ENCODE measurements at places on chromosomes 4 and X. TPM values are rescaled to one million over a fixed set of nuclear protein-coding genes. Genes with fewer than 3 reads are reported as not detected.

Gene SOWAHB
- 1.9 TPM for total RNA-seq

Gene BEX1
- total RNA-seq: 12.1 TPM

Gene ENAM
- 0.83 TPM for total RNA-seq

Gene CT83
- total RNA-seq: not detected

Gene CCKAR
- not detected for total RNA-seq

Gene TCEAL6
- 13.6 TPM for total RNA-seq

Gene PROM1
- 1.8 TPM for total RNA-seq

Gene F11
- total RNA-seq: 0.48 TPM

Gene CDS1
- 0.59 TPM for total RNA-seq

Gene DCAF4L1
- total RNA-seq: not detected

Gene MAGEA10
- not detected for total RNA-seq

Gene MMRN1
- total RNA-seq: 189 TPM

Gene MAMLD1
- total RNA-seq: 0.77 TPM

Gene UCP1
- not detected for total RNA-seq

Gene PNMA6F
- not detected for total RNA-seq

Gene CPZ
- 0.29 TPM for total RNA-seq

Gene PSMD10
- 35.7 TPM for total RNA-seq

- DNase-seq: no peak
These were observed 45.7 kb downstream of the ELF2 start for GRCh38 chr4:139131209-139131870.

DNA sequence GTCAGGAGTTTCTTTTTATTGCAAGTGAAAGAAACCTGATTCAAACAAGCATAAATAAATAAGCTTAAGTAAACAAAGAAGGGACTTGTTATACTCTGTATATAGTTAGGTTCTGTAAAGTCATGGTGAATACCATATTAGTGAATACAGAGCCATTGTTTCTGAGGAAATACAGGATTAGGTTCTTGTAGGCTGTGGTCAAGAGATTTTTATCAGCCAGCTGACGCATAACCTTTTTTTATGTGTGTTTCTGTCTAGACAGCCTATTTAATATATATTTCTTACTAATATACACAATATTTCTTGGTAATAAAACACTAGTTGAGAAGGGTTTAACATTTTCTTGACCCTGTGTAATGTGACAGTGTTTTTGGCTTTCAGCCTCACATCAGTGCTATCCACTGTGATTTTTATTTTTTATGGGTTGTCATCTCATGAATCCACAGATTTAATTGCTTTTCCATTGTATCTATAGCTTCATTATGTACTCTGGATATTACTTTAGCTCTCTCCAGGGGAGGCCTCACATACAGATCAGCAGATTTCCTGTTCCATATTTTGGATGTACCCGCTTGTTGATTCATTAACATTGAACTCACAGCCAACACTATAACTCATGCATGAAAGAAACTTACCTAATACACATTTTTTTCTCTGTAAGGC is 8.0 kb downstream of the HERC3 start:
- no peak for DNase-seq

DNA sequence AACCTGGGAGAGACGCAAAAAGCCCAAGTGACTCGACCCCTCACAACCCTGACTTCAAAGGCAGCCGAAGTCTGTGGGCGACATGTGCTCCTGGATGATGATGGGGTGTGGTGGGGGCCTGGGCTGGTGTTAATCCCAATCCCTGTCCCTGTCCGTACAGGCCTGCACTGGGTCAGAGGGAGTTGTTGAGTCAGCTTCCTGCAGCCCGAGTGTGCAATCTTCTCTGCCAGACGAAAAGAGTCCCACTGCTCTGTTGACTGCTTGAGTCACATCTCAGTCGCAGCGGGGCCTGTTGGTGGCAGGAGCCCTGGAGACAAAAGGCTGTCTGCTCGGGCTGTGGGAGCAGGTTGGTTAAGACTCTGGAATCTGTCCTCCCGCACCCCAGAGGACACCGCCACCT is 10.3 kb downstream of the FAM3A start:
- DNase-seq: no peak

GRCh38 chr4:156132196-156132595 is 178.5 kb upstream of the CTSO start:
- DNase-seq: no peak

DNA sequence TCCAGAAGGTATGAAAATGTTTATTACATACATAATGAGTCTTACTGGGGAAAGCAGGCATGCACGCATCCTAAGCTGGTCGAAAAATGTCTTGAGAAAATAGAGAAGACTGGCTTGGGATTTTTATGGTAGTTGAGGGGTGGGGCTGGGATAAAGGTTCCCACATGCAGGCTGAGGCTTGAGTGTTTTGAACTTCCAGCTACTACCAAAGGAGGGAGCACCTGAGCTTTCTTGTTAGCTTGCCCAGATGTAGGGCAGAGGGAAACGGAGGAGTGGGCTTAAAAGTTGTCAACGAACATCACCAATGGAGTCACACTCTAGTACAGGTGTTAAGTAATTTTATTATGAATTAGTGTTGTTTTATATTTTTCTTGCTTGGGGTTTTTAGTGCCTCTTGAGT is 39.6 kb upstream of the SRPX start:
- DNase-seq: no peak

DNA sequence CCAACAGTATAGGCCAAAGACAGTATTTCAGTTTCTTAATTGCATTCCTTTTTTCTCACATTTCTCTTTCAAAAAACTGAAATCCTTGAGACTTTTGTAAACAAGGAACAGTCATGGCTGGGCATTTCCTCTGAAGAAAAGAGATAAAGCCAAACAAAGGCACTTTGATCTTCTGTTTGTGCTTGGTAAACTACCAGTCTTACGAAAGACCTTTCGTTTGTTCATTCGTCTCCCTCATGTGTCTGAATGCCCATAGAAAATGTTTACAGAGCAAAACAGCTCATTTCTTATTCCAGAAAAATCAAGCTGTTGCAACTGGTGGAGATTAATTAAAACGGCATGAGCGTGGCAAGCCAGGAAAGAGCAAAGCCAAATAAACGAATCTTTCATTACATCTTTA is 178.0 kb downstream of the GASK1B start:
- no peak for DNase-seq

DNA sequence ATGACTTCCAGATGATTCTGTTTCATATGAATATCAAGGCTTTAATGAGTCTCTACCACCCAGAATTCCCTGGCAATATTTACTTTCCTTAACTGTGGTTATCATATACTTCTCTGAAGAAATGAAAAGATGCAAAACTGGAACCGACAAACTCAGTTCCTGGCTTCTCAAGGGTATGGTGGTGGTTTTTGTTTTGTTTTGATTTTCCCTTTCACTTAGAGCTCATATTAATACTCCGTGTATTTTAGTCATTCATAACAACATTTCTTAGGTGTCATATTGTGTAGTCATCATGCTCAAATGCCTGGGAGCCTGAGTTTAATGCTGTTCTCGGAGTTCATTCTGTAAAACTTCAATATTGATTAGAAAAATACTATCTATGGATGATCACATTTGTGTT is 665 bp downstream of the TRPC5OS start:
- DNase-seq: no peak

- DNase-seq: no peak
These were observed 559 bp upstream of the FAM47E start for GRCh38 chr4:76250962-76251361.

GRCh38 chr4:5409237-5409636 is 299.1 kb downstream of the EVC2 start:
- no peak for DNase-seq

GRCh38 chr4:183599690-183600089 is 59.3 kb downstream of the RWDD4 start:
- DNase-seq: no peak

DNA sequence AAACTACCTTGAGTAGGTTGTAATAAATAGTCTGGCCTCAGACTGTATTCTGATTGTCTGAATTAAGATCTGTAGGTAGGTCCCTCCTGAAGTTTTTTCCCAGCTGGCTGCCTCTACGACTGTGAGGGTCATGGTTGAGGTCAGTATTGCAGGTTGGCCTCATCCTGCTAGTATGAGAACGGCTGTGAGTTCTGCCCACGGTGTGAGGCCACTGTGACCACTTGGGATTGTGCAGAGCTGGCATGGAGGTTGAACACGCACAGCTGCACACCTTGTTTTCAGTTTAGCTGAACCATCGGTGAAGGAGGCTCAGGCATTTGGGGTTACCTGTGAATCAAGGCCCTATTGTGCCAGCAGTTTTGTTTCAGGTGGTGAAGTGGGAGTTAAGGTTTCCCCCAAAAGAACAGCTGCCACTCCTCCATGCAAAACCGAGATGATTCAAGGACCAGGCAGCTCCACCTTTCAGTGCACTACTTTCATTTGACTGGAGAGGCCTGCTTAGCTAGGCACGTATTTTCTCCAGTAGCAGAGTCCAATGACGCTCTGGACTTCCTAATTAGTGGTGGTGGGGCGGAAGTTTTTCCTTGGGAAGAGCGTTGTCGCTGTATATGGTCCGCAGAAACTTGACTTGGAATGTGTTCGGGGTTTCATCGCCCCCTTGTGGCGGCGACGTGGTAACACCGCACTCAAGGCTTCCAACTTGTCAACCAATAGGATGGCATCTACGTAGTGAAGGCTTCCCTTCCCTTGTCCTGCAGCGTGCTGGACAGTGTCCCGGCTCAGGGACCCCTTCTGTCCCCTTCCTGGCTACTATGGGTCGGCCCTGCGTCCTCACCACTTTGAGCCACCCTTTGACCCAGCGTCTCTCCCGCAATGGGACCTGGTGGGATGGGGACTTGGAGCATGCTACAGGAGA is 13.8 kb downstream of the CMC4 start:
- peak; percentile 52 for DNase-seq

- DNase-seq: peak; percentile 73
These were observed 3.2 kb upstream of the RS1 start for GRCh38 chrX:18674788-18675735.

- peak; percentile 26 for DNase-seq
These were observed 189.5 kb upstream of the TAPT1 start for GRCh38 chr4:16415751-16416150.

GRCh38 chr4:112888622-112889021 is 160.8 kb upstream of the ANK2 start:
- DNase-seq: no peak

- DNase-seq: no peak
These were observed 175.2 kb upstream of the TET2 start for GRCh38 chr4:104971462-104971861.

GRCh38 chr4:35697210-35697736 is 547.0 kb downstream of the ARAP2 start:
- DNase-seq: no peak

GRCh38 chr4:186651624-186652023 is 72.0 kb downstream of the FAT1 start:
- DNase-seq: no peak

- DNase-seq: no peak
These were observed 160.9 kb downstream of the CBR4 start for GRCh38 chr4:168849030-168849675.

DNA sequence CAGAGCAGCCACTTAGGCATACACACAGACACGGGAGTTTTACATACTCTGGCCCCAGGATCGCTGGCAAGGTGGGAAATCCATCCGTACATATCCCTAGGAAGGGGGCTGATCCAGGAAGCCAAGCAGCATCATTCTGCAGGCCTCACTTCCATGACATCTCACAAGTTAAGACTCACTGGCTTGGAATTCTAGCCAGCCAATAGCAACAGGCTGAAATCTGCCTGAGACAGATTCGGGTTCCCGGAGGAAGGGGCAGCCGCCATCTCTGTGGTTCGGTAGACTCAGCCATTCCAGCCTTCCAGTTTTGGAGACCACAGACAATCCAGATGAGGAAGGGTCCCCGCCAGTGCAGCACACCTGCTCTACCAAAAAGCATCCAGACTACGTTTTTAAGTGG is 31.3 kb downstream of the SOWAHB start:
- no peak for DNase-seq

DNA sequence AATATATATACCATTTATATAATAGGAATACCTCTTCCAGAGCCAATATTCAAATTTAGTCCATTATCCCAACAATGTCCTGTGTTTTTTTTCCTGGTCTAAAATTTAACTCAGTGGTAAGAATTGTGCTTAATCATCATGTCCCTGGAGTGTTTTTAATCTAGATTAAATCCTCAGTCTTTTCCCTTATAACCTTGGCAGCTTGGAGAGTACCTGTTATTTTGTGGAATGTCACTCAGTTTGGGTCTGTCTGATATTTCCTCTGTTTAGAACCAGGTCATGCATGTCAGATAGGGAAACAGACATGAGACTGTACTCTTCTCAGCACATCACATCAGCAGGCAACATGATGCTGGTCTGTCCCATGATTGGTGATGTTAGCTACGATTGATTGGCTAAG is 96.6 kb downstream of the HPGD start:
- no peak for DNase-seq

- DNase-seq: no peak
These were observed 517.2 kb upstream of the ADGRL3 start for GRCh38 chr4:60682901-60683300.

DNA sequence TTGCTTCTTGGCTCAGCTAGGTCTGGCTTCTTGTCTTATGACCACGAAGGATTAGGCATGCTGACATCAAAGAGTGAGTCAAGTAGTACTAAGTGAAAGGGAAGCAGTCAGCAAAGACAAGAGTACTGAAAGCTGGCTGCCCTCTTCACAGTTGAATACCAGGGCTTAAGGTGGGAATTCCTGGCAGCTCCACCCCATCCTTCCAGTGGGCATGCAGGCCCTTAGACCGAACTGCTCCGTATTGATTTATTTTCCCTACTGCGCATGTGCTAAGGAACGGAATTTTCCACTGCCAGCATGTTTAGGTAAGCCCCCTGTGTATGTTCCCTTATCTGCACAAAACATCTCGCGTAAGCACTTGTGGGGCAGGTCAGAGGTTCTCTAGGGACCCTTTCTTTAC is 2320.1 kb downstream of the ARAP2 start:
- no peak for DNase-seq

- DNase-seq: no peak
These were observed 264.0 kb upstream of the SLIT2 start for GRCh38 chr4:19987746-19988145.

- DNase-seq: no peak
These were observed 358.6 kb downstream of the GPM6A start for GRCh38 chr4:175453456-175453855.

DNA sequence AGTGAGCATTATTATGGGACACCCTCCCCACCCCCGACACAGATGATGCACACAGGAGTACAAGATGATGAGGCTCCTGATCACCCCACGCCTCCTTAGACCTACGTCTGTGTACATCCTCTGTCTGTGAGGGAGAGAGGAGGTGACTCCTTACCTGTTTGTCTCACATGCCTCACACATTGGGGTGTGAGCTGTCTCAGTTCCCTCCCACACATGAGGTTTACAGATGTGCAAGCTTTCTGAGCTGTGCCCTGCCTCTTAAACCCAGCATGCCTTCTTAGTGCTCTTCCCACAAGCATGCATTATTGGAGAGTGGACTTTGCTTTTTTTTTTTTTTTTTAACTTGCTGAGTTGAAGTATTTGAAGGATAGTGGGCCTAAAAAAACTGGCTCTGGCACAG is 76.7 kb downstream of the CLCN5 start:
- no peak for DNase-seq

GRCh38 chr4:67615119-67615518 is 56.6 kb downstream of the STAP1 start:
- no peak for DNase-seq

DNA sequence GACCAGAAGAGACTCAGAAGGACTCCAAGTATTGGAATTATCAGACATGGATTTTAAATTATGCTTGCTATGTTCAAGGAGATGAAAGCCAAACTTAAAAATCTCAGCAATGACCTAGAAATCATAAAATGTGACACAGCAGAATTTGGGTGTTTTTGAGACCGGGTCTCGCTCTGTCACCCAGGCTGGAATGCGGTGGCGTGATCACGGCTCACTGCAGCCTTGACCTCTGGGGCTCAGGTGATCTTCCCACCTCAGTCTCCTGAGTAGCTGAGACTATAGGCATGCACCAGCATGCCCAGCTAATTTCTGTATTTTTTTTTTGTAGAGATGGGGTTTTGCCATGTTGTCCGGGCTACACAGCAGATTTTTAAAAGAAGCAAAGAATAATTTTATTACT is 12.7 kb downstream of the TAB3 start:
- DNase-seq: no peak
